ENCODE measurements at places on chromosomes 2 and 18. TPM values are rescaled to one million over a fixed set of nuclear protein-coding genes. Genes with fewer than 3 reads are reported as not detected.

- DNase-seq: no peak
These were observed 156.0 kb upstream of the DPP10 start for GRCh38 chr2:114286438-114286837.

DNA sequence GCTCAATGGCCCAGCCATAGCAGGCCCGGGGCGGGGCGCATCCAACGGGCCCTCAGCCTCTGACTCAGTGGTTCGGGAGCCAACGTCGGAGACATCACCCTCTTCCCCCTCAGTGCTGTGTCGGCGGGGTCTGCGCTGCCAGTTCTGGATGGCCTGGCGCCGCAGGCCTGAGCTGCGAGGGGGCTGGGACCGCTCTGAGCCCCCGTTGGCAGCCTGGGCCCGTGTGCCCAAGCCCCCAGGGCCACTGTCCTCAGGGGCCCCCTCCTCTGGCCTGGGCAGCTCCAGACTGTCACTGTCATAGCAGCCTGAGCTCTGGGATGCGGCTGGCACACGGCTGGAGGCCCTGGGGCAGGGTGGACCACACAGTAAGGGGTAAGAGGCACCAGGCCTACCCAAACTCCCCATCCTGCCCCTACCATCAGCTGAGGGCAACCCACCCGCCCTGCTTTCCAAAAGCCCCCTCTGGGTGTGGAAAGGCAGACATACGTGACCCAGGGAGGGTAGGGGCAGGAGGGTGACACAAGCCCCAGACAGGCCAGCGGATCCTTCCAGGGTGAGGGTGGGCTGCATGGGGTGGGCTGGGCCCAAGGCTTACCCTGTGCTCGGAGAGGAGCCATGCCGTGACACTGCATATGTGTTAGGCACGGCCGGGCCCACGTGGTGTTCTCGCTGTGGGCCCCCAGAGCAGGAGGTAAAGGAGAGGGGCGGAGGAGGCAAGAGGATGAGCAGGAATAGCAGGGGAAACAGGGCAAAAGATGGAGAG, 18.8 kb downstream of the FBXO41 start:
- no peak for DNase-seq

DNA sequence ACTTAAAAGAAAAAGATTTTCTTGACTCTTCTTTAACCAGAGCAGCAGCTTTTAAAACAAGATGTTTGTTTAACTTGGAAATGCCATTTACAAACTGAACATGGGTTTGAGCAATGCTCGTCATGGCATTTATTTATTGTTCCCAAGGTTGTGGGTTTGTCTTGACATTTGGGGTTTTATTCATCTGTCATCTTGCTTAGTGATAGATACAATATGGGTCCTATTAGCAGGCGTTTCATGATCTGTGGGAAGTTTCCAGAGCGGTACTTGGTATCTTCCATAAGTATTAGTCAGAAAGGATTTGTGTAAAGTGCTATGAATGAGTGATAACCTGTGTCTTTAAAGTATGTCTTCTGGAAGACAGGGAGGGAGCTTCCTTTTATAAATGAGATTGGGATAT, 29.9 kb upstream of the MGAT5 start:
- no peak for DNase-seq

DNA sequence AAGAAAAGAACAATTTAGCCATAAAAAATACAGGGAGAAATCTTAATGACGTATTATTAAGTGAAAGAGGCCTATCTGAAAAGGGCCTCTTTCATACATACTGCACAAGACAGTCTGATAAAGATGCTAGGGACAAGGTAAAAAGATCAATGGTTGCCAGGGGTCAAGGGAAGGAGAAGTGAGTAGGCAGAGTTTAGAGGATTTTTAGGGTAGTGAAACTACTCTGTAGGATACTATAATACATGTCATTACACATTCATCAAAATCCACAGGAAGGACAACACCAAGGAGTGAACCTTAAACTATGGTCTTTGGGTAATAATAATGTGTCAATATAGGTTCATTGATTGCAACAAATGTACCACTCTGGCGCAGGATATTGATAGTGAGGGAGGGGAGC, 289.3 kb downstream of the FSIP2 start:
- DNase-seq: no peak

DNA sequence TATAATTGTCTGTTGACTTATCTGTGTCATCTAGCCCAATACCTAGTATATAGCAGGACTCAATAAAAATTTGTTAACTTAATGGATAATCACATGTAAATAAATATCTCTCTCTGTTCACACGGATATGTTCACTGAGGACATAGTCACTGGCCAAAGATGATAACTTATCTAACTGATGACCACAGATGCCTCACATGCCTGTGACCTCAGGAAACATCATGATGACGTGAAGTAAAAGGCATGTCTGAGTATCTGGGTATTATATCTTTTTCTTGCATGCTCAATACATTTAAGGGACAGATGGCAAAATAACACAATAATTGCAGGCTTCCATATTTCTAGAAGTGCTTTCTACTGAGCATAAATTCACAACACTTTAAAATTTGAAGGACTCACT, 41.4 kb upstream of the PARD3B start:
- DNase-seq: no peak

DNA sequence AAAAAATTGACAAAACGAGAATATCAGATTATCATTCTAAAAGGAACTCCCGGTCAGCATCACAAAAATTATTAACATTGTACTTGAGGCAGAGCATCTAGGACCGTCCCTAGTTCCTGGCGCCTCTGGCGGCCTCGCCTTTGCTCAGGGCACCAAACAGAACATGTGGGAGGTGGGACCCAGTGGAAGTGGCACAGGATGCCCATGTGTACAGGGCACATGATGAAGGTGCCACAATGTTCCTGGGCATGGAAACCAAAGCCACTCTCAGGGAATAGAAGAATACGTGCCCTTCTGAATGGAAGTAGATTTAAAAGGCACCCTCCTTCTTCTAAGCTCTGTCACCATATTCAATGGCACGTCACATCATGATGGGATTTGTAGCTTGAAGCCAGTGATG, 30.1 kb upstream of the MARCO start:
- no peak for DNase-seq

DNA sequence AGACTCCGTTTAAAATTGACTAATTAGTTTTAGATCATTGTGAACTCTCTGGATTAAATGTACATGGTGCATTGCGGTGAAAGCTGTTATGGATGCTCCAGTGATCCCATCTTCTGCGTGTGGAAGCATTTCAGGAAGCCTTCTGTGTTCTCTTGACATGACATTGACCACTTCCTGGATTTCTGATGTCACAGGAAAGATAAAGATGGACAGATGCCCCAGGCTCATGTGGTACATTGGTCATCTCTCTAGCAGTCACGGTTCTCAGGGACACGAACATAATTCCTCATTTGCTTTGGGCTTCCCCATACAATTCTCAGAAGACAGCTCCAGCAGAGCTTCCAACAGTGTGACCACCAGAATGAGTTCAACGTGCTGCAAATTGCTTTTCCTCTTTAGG, 26.9 kb downstream of the AGAP1 start:
- DNase-seq: no peak

GRCh38 chr2:64793701-64794100, 140.0 kb upstream of the SERTAD2 start:
- peak; percentile 56 for DNase-seq

GRCh38 chr2:64804651-64805050, 150.9 kb upstream of the SERTAD2 start:
- DNase-seq: no peak

- peak; percentile 74 for DNase-seq
These were observed 69.4 kb upstream of the CBLN2 start for GRCh38 chr18:72613534-72613930.

GRCh38 chr2:106562268-106563186, 75.4 kb downstream of the CD8B2 start:
- no peak for DNase-seq

DNA sequence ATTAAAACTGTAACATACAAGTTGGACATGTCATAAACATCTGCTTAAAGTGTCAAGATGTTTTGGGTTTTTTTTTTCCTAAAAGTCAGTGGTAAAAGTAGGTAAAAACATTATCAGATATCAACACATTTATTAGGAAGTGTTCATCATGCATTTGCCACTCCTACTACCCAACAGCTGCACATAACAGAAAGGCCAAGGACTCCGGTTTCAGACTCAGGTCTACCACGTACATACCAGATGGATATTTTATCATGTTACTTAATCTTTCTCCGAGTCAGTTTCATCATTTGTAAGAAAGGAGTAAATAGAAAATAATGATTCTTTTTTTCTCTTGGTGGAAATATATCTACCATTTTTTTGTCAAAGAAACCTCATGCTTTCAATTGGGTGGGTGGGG, 192.3 kb downstream of the UBE2E3 start:
- no peak for DNase-seq

DNA sequence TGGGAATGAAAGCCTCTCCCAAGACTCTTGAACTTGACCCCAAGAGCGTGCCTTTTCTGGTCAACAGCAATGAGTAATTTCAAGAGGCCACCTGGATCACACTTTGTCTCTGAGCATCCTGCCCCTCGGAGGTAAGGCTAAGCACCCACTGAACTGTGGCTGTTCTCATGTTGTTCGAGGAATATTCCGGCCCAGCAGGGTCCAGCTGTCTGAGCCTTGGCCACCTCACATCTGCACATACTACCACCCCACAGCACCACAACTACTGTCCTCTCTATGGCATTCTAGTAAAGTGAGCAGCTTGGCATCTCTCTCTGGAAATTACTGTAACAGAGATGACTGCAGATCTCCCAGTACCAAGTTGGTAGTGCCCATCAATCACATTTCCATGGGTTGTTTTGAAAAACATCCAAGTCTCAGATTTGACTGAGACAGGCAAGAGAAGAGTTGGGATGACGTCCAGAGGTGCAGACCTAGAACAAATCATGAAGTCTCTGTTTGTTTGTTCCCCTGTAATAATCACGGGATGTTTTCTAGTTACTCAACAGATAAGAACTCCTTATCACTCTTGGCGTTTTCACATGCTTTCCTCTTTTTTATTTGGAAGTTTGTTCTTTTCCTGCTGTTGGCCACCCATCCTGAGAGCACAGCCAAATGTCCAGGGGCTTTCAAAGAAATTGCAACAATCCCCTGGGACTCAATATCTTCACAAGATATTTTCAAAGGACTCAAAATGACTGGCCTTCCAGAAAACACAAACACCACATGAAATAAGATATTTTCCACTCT, 336.0 kb upstream of the TNP1 start:
- DNase-seq: no peak

The RBKS gene
- total RNA-seq: 1.8 TPM

The PLB1 gene
- 1.3 TPM for total RNA-seq

The ZNF385B gene
- total RNA-seq: 0.81 TPM

Data from PC-3 (cell line).